Activated naive CD8-positive, alpha-beta T cell treated with anti-CD3 and anti-CD28 coated beads, Interleukin-2, amount 10 ng/mL, durations not matched to agents 7 days and 5 days (primary cell): ENCODE measurements at places on chromosomes 13 and 19. TPM values are rescaled to one million over a fixed set of nuclear protein-coding genes. Genes with fewer than 3 reads are reported as not detected.

Gene DMKN
- 3.5 TPM for total RNA-seq

Gene DENND1C
- 130 TPM for total RNA-seq

Gene MED26
- 16.4 TPM for total RNA-seq

Gene LENG1
- total RNA-seq, result 12.8 TPM

Gene ZNF723
- total RNA-seq, result not detected

Gene WDR62
- total RNA-seq, result 24.9 TPM

Gene NBEA
- total RNA-seq, result 1.1 TPM

Gene CEACAM16
- total RNA-seq, result not detected

Gene CYP2F1
- total RNA-seq, result not detected

Gene GFY
- total RNA-seq, result not detected

Gene MYO9B
- 275 TPM for total RNA-seq

Gene HIPK4
- total RNA-seq, result 0.11 TPM

Gene TMEM272
- 1.9 TPM for total RNA-seq

Gene VSTM1
- not detected for total RNA-seq

Gene GIPR
- total RNA-seq, result 18.4 TPM

Gene PSG3
- total RNA-seq, result not detected

Gene DHDH
- total RNA-seq, result 2.6 TPM

Gene WTIP
- 0.55 TPM for total RNA-seq

Gene ATP1A3
- 7.1 TPM for total RNA-seq

Gene MEIOSIN
- total RNA-seq, result not detected

Gene NFIX
- 2.5 TPM for total RNA-seq

Gene NLRP7
- not detected for total RNA-seq

Gene TEX30
- total RNA-seq, result 23.0 TPM

Gene RNF17
- not detected for total RNA-seq
